Posterior vena cava (tissue), 2 donors: ENCODE measurements at places on chromosomes 5 and 9. TPM values are rescaled to one million over a fixed set of nuclear protein-coding genes. Genes with fewer than 3 reads are reported as not detected.

BRD3 gene
- total RNA-seq, result 32.6 TPM

DNA sequence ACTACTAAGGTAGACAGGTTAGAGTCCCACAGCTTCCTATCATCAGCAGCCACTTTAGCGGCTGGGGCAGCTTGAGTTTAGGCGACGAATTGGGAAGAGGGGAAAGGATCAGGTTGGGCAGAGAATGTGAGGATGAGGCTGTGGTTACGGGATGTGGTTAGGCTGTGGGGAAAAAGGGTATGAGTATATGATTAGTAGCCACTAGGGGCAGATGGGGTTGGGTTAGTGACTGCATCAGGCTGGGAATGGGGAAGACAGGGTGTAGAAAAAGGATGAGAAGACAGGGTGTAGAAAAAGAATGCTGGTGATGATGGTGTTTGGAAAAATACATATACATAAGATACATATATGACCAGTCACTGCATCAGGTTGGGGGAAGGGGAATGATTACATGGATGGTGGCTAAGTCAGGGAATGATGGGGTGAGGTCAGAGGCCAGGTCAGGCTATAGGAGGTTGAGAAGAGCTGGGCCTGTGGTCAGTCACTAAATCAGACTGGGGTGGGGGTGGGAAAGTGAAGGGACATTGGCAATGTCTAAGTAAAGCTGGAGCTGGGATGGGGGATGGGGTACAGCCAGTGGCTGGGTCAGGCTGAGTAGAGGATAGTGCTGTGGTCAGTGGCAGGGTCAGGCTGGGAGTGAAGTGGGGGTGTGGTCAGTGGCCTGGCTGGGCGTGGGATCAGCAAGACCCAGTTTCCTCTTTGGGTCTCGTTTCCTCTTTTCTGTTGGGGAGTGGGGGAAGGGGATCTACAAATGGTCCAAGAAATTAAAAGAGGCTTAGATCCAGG is 2.1 kb downstream of the TLN1 start:
- peak; percentile 89 for DNase-seq

FGF10 gene
- total RNA-seq, result 12.2 TPM

DNA sequence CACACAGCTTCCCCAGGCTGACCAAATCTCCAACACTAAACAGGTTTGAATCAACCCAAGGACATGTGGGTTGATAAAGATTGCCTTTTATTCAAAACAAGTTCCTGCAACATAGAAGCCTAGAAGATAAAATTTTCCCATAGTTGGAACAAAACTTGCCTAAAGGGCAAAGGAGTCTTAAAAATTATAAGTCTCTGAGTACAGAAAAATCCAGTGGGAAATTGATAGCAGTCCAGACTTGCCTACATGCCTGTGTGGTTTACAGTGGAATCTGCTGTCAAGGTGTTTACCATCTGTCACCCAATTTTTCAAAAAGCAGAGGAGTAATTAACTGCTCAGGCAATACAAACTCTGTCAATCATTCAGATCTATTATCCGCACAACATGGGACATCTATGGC is 168.2 kb downstream of the PPP2R2B start:
- DNase-seq, result no peak

GRCh38 chr9:24296124-24296523 is 249.6 kb downstream of the IZUMO3 start:
- DNase-seq, result no peak

GLRX gene
- total RNA-seq, result 31.0 TPM

NFIB gene
- 305 TPM for total RNA-seq

DNA sequence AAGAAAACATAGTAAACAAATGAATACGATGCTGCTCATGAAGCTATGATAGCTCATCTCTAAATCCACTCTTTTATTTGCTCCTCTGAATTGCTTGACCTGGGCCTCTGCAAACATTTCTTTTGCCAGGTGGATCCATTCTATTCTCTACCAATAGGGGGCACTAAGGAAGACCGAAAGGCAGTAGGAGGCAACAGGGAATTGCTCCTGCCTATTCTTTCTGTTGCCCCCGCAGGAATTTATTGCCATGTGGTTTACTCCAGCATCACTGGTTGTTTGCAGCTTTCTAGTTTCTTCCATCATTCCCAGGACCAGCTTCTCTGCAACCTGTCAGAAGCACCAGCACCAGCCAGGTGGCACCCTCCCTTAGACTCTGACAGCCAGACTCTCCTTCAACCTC is 5.3 kb downstream of the GAPT start:
- DNase-seq, result no peak

GRCh38 chr5:68027519-68027918 is 188.0 kb upstream of the PIK3R1 start:
- no peak for DNase-seq

- DNase-seq, result no peak
Measured at GRCh38 chr5:142404046-142404477, 79.2 kb upstream of the SPRY4 start.

GRCh38 chr5:37495210-37495609 is 116.1 kb downstream of the WDR70 start:
- DNase-seq, result no peak

DNA sequence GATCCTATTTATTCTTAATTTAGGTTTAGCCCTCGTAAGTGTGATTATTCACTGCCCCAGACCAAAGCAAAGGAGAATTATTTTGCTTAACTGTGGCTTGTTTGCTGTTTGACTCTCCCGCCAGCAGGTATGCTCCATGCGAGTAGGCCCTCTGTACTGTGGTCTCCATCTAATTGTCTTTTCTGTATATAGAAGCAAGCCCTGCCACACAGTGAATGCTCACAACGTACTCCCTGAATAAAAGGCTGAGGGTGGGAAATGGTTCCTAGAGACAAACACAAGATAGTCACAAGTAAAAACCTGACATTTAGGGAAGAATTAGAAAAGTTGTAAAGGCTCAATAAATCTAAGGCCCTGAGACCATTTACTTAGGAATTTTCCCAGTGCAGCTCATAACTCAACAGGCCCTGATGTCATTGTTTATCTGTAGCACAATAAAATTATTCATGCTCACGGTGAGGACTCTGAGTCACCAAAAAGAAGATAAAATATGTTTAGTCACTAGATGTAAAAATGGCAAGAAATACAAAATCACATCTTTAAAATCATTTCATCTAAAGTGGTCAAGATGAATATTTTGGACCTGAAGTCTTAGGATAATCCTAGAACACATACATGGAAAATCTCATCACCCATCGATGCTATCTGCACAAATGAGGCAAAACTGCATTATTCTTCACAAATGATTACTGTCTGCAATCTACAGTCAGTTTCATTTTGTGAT is 473.2 kb downstream of the ENC1 start:
- no peak for DNase-seq

BSPRY gene
- 0.14 TPM for total RNA-seq

DNA sequence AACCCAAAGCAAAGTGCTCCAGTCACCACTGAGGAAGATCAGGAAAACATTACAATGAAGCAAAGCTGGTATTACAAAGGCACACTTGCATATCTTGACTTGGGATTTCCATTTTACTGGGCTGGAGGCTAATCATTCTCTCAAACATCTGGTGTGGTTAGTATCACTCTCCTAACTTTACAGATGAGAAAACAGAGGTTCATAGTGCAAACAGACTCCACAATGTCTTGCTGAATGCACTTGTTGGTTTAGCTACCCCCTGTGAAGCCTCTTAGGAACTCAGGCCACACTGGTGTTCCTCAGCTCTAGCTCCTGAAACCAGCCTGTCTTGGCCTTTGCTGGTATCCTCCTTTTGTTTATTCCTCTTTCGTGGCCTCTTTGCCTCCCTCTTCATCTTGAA is 29.5 kb upstream of the SMAD5 start:
- no peak for DNase-seq

- DNase-seq, result no peak
Measured at GRCh38 chr5:32942225-32942989, 231.3 kb downstream of the NPR3 start.

- DNase-seq, result no peak
Measured at GRCh38 chr5:80172067-80172695, 83.7 kb downstream of the SERINC5 start.

DNA sequence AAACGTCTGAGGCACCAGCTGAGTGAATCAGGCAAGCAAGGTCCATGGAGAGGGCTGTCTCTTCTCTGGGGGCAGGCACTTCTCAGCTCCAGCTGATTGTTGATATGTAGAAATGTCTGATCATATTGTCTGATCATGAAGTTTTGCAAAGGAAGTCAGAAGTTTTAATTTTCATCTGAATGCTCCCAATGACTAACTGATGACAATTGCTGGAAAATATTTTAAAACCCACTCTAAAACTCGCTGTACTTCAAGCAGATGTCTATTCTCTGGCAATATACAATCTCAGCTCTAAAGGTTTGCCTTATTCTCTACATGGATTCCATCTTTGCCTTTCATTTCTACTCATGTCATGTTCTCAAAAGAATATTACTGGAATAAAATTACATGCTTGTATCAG is 12.7 kb downstream of the PLK2 start:
- DNase-seq, result no peak

- DNase-seq, result no peak
Measured at GRCh38 chr5:145775893-145776444, 59.2 kb downstream of the PRELID2 start.

CDH9 gene
- total RNA-seq, result not detected

LHFPL2 gene
- 44.4 TPM for total RNA-seq

DNA sequence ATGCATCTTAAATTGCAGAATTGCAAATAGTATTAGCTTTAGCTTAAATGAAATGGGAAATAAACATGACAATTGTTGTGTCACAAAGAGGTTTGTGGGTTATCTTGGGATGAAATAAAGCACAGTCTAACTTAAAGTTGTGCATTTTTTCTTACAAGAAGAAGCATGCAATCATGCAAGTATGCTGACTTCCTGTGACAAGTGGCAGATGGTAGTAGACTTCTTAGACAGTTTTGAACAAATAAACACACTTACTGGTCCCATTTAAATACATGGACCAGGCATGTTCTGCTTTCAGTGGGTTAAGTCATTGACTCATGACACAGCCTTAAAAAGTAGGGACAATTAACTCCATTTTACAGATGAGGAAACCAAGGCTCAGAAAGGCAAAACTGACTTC is 15.9 kb upstream of the C5orf63 start:
- DNase-seq, result no peak

- DNase-seq, result no peak
Measured at GRCh38 chr9:112699230-112699629, 18.7 kb downstream of the INIP start.

GRCh38 chr5:67992923-67993322 is 222.6 kb upstream of the PIK3R1 start:
- DNase-seq, result no peak

DNA sequence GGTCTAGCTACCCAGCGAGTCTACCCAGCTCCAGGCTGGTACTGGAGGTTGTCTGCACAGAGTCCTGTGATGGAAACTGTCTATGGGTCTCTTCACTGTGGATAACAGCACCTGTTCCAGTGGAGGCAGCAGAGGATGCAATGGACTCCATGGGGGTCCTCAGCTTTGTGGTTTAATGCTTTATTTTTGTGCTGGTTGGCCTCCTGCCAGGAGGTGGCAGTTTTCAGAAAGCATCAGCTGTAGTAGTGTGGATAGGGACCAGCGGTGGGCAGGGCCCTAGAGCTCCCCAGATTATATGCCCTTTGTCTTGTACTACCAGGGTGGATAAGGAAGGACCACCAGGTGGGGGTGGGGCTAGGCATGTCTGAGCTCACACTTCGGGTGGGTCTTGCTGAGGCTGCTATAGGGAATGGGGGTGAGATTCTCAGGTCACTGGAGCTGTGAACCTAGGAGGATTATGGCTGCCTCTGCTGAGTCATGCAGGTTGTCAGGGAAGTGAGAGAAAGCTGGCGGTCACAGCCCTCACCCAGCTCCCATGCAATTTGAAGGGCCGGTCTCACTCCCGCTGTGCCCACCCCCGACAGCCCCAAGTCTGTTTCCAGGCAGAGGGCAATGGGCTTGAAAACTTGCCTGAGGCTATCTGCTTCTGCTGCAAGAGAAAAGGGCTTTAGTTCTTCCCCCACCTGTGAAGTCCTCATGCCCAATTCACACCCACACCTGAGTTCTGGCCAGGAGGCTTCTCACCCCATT is 397.1 kb downstream of the TLE1 start:
- DNase-seq, result no peak

MELK gene
- 0.88 TPM for total RNA-seq

DNA sequence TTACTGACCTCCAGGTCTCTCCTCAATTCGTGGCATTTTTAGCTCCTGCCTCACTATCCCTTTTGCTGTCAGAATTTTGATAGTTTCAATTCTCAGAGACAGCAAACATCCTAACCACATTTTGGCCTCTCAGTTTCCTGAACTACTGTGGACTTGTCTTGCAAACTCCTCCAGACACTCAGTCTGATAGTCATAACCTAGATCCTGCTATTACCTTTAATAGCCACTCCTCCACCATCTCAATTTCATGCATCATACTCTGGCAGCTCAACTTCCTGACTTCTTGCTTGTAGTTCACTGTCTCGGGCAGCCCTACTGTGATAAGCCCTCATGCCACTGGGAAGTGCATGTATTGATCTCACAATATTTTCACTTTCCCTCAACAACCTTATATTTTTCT is 481.8 kb upstream of the CDH18 start:
- no peak for DNase-seq

- DNase-seq, result no peak
Measured at GRCh38 chr5:50923768-50924494, 257.5 kb downstream of the PARP8 start.

- DNase-seq, result no peak
Measured at GRCh38 chr9:86854898-86855523, 92.3 kb downstream of the GAS1 start.

FAM200C gene
- total RNA-seq, result 4.8 TPM

- no peak for DNase-seq
Measured at GRCh38 chr9:74554751-74555419, 57.8 kb downstream of the RORB start.

DNA sequence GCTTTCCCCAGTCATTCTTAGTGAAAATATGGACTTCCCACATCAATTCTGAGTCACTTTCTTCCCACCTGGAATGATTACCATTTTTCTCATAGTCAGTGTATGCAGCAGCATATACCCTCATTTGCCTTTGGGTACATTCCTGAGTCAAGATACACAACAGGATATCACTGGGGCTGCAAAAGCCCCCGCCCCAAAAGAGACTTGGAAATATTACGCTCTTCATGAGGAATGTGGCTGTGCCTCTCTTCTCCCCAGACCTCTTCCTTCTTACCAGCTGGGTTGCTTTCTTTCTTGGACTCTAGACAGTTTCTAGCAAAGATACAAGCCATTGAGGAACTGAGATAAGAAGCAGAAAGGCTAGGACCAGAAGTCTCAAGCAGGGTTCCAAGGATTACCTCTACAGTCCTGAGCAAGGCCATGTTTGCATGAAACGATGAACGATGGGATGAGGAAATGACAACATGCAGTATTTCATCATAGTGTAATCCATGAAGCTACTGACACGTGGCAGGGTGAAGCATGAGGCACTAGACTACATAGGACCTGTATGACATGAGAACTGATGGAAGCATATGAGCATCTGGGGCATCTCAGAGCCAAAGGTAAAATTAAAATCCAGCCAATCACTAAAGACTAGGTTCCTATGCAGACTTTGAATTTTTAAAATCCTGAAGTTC is 218.1 kb downstream of the RAB3C start:
- DNase-seq, result no peak

DNA sequence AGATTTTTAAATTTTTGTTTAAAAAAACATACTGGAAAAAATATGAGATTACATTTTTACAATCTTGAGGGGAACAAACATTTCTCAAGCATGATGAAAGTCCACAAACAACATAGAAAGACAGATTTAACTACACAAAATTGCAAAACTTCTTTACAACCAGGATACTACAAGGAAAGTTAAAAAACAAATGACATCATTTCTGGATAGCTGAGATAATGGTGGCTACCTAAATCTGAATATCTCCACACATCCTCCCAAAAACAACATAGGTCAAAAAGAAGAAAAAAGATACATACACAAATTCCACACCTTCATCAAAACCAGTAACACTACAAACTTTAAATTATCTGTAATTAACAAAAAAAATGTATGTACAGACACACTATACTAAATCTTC is 120.8 kb upstream of the TNPO1 start:
- DNase-seq, result no peak
